ENCODE measurements at places on chromosomes 2 and 18. TPM values are rescaled to one million over a fixed set of nuclear protein-coding genes. Genes with fewer than 3 reads are reported as not detected.

DIPK1C gene
- total RNA-seq = 6.1 TPM

- no peaks in the 10 kb centered on the region for H3K36me3 ChIP-seq
- H3K4me1 ChIP-seq = no peaks in the 10 kb centered on the region
- H3K27ac ChIP-seq = no peak overlapping the region
- no peak for DNase-seq
- no peak overlapping the region for H3K4me3 ChIP-seq
Measured at GRCh38 chr2:226891780-226892590, 56.1 kb downstream of the RHBDD1 start.

GRCh38 chr2:53467467-53468180 is 300.0 kb upstream of the CHAC2 start:
- no peak overlapping the region for H3K4me3 ChIP-seq
- H3K27me3 ChIP-seq = no peaks in the 10 kb centered on the region
- no peak overlapping the region for H3K27ac ChIP-seq
- DNase-seq = no peak

DNA sequence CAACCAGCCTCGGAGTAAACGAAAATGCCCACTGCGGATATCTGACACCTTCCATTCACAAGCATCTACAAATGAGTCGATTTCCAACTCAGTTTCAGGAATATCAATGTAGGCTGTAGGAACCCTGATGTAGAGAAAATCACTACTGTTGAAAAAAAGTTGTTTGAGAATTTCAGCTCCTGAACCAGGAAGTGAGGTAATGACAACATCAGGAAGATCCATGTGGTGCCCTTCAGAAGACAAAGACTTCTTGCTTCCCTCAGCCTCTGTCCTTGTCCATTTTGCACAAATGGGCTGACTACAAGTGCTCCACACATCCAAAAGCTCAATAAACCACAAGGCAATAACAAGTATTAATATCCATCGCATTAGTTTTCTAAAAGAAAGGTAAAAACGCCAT is 4.7 kb downstream of the DSEL start:
- H3K27ac ChIP-seq = no peak overlapping the region
- no peak for DNase-seq
- no peaks in the 10 kb centered on the region for H3K4me1 ChIP-seq
- no peaks in the 10 kb centered on the region for H3K27me3 ChIP-seq

GRCh38 chr2:196278491-196278911 is 107.1 kb upstream of the STK17B start:
- peaks cover 10% of the 10 kb centered on the region for H3K4me1 ChIP-seq
- no peak overlapping the region for H3K4me3 ChIP-seq
- no peaks in the 10 kb centered on the region for H3K36me3 ChIP-seq
- DNase-seq = no peak
- no peaks in the 10 kb centered on the region for H3K27me3 ChIP-seq

DSEL gene
- 17.6 TPM for total RNA-seq

DNA sequence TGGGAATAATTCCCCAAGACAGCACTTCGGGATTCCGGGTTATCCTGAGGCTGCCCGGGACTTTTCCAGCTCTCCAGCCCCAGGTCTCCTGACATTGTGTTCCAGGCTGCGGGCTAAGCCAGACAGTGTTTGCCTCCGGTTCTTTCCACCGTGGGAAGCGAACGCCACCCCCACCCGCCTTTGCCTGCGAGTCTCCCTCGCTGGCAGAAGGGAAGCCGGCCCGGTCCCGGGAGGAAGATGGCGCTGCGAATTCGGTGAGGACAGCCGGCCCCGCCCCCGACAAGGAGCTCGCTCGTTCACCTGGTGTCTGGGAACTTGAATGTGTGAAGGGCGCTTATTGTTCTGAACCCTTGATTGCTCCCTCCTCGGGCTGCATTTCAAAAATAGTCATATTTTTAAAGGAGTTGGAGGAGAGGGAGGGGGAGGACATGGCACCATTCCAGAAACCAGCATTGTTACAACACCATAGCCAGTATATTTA is 2.9 kb downstream of the LRATD1 start:
- no peaks in the 10 kb centered on the region for H3K36me3 ChIP-seq
- H3K27me3 ChIP-seq = peaks cover 34% of the 10 kb centered on the region
- peak; percentile 77 for DNase-seq
- H3K4me1 ChIP-seq = peaks cover 22% of the 10 kb centered on the region

- no peaks in the 10 kb centered on the region for H3K4me1 ChIP-seq
- no peaks in the 10 kb centered on the region for H3K36me3 ChIP-seq
- H3K27ac ChIP-seq = no peak overlapping the region
- no peak for DNase-seq
Measured at GRCh38 chr2:12560618-12561017, 156.1 kb upstream of the TRIB2 start.

DNA sequence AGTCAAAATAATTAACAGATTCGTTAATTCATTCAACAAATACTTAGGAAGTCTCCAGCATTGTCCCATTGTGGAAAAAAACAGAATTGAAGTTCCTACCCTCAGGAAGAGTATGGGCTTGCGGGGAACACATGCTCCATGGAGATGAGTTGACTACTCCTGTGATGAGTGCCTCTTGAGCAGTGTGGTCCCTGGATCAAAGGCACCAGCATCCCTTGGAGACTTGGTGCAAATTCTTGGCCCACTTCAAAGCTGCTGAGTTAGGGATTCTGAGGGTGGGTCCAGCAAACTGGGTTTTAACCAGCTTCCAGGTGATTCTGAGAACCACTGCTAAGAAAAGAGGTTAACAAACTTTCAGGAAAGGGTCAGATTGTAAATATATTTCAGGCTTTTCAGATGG is 361.6 kb downstream of the MYCN start:
- H3K36me3 ChIP-seq = no peaks in the 10 kb centered on the region
- no peak for DNase-seq
- H3K27me3 ChIP-seq = peaks cover 5% of the 10 kb centered on the region
- no peak overlapping the region for H3K4me3 ChIP-seq

TSPYL6 gene
- 0.04 TPM for total RNA-seq

- H3K4me1 ChIP-seq = peaks cover 3% of the 10 kb centered on the region
- no peak overlapping the region for H3K4me3 ChIP-seq
- H3K27ac ChIP-seq = no peak overlapping the region
- DNase-seq = no peak
Measured at GRCh38 chr2:166627893-166628292, 133.8 kb upstream of the SCN7A start.

- no peak overlapping the region for H3K4me3 ChIP-seq
- no peaks in the 10 kb centered on the region for H3K4me1 ChIP-seq
- no peak overlapping the region for H3K27ac ChIP-seq
- H3K36me3 ChIP-seq = peaks cover 8% of the 10 kb centered on the region
- H3K27me3 ChIP-seq = no peaks in the 10 kb centered on the region
- no peak for DNase-seq
Measured at GRCh38 chr18:9392726-9393125, 58.2 kb downstream of the TWSG1 start.

CCDC138 gene
- total RNA-seq = 9.9 TPM

DNA sequence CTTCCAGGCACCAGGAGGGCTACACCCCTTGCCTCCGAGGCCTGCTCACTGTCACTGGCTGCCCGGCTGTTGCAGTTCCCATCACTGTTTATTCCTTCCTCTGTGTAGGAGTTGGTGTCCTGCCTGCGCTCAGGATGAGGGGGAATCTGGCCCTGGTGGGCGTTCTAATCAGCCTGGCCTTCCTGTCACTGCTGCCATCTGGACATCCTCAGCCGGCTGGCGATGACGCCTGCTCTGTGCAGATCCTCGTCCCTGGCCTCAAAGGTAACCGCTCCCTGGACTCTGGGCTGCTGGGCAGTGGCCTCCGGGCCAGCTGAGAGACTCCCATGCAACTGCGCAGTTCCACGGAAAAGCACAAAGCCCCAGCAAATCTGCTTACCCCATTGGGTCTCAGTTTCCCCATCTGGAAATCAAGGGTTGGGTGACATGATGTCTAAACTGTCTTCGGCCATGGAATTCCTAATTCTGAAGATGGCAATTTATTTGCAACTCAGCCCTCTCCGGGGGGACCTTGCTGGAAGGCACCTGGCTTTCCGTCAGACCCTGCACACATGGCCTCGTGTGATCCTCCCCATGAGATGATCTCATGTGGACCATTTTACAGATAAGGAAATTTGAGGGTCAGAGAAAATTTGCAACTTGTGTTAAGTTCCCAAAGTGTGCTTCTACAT is 9.4 kb downstream of the COLEC11 start:
- H3K4me3 ChIP-seq = no peak overlapping the region
- DNase-seq = no peak
- H3K4me1 ChIP-seq = no peaks in the 10 kb centered on the region
- no peaks in the 10 kb centered on the region for H3K36me3 ChIP-seq
- no peak overlapping the region for H3K27ac ChIP-seq

- DNase-seq = no peak
- no peak overlapping the region for H3K4me3 ChIP-seq
- no peaks in the 10 kb centered on the region for H3K27me3 ChIP-seq
- no peak overlapping the region for H3K27ac ChIP-seq
- no peaks in the 10 kb centered on the region for H3K36me3 ChIP-seq
- H3K4me1 ChIP-seq = peaks cover 10% of the 10 kb centered on the region
Measured at GRCh38 chr2:172204762-172205161, 102.1 kb upstream of the DLX2 start.

DNA sequence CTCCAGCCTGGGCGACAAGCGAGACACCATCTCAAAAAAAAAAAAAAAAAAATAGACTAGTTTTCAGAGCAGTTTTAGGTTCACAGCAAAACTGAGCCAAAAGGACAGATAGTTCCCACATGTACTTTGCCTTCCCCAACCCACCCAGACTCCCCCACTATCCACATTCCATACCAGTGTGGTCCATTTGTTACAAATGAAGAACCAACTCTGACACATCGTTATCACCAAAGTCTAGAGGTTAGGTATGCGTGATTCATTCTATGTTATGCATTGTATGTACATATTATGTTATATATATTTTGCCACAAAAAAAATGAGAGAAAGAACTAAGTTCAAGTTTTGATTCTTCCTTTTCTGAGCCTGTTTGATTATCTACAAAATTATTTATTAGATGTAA is 3.5 kb downstream of the DUSP11 start:
- H3K4me1 ChIP-seq = peaks cover 7% of the 10 kb centered on the region
- H3K27me3 ChIP-seq = no peaks in the 10 kb centered on the region
- no peak overlapping the region for H3K4me3 ChIP-seq
- DNase-seq = no peak

DNA sequence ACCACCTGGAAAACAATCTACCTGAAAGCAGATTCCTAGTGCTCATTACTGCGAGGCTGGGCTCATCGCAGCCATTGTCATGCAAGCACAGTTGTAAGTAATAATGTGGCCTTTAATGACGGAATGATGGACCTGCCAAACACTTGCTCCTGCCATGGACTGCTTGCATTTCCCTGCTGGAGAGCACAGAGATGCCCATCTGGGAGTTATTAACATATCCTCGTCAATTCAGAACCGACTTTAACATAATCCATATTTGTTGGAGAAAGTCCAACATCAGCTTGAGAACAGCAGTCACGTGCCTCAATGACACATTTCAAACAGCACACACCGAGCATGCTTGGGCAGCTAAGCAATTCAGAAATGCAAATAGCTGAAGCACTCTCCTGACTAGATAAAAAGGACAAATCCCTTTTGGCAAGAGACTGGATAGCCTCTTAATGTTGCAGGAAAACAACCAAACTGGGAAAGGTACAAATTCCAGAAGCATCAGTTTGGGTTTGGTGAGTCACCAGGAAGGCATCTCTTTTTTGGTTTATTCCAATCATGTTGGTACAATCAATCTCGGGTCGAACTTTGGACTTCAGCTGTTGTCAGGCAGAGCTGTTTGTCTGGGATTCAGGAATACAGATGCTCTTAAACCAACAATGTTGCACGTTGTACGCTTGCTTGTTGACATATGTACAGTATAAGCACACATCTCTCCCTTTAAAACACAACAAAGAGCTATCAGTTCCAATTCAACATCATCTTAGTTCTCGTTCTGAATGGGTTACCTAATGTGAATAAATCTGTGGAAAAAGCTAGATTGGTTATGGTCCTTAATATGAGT is 395.8 kb downstream of the LNPK start:
- H3K4me3 ChIP-seq = no peak overlapping the region
- peak; percentile 32 for DNase-seq
- no peaks in the 10 kb centered on the region for H3K36me3 ChIP-seq
- no peak overlapping the region for H3K27ac ChIP-seq

Measured in muscle of leg (tissue), 16 donors.